Effector memory CD4-positive, alpha-beta T cell (primary cell): ENCODE measurements at places on chromosomes 11 and 22.

GRCh38 chr11:134069426-134070341 is 812 bp downstream of the JAM3 start:
- no peak for DNase-seq

- peak; percentile 80 for DNase-seq
Observed at GRCh38 chr22:50342651-50343540, at the start of gene PPP6R2. TSS of gene PPP6R2 (plus strand) at chr22:50343327. CDS start at chr22:50393909, 50,582 bp downstream.

DNA sequence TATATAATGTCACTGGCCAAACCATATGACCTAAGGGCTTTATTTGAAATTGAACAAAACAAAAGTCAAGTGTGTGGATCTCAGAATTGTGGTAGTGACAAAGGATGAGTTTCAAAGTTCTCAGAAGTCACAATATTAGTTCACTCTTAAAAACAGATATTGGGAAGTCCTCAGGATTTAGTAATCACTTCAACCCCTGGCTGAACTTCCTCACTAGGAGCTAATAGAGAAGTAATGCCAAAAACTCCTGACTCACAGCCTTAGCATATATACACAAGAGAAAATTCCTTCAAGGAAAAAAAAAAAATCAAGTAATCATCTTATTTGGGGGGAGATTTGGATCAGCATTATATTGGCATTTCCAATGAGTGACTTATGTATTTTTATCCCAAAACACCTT is 75.6 kb upstream of the APOA1 start:
- no peak for DNase-seq

DNA sequence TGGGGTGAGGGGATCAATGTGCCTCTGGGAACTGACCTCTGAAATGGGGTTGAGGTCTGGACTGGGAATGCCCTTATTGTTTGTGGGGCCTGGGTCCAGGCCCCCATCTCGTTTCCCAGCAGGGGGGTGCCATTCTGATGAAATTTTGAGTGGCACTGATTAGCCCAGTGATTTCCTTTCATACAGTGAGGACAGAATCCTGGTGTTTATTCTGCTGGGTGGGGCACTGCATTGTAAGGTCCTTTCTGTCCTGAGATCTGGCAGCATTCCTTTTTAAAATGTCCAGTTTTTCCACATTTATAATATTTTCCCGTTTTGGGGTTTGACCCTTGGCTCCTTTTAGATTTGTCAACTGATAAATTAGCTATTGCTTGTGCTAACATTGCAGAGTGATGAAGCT is 27.1 kb downstream of the OR10A6 start:
- DNase-seq, result no peak

DNA sequence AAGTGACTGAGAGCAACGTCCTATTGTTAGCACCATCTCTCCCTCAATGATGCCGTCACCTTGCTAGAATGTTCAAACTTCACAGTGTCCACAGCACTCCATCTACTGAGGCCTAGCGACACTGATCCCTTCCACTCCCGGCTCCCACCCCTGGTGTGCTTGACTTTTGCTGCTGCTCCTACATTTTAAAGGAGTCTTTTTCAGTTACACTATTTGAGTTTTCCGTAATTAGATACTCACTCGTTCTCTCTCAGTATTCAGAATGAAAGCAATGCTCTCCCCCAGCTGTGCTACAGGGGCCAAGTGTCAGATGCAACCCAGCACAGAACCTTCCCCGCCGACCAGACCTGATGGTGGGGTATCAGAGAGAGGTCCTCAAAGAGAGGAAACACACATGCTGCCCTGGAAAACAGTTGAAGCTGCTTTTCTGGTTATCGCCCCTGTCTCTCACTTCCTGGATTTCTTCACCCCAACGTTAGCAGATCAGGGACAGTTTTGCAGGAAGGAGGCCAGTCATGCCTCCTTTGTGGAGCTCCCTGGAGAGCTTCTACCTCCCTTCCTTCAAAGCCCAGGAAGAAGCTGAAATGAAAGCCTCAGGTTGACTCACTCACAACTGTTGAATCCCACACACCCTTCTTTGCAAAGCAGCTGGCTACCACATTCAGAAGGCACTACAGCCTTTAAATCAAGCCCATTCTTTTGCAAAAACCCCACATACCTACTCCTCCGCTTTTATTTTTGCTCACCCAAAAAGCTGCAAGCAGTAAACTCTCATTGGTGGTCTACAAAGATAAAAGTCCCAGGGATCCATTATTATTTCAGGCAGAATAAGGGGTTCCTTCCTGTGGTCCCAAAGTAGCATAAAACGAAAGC is 23.5 kb downstream of the LARGE1 start:
- no peak for DNase-seq

- peak; percentile 20 for DNase-seq
Observed at GRCh38 chr11:68798221-68798813, 43.4 kb downstream of the CPT1A start.

DNA sequence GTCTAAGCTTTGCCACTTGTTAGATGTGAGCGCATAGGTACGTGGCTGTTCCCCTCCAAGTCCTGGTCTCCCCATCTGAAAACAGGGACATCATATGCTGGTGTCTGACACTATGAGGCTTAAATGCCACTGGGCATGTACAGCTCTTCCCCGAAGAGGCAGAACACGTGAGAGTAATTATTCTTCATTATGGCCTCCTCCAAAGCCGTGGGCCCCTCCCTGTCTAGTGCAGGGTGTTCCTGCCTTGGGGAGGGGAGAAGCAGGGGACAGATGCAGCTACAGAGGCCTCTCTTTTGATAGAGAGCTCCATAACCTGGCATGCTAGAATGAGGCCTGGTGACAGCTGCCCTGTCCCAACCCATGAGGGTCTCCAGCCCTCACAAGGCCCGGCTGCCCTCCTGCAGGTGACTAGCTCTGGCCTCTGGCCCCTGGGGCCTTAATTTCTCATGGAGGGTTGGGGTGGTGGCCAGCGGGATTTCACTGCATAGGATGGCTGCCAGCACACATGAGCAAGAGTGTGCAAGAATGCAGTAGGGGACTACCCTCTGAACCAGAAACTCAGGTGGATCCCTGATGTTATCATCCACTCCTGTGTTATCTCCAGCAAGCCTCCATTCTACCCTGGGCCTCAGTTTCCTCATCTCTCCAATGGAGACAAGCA is 334.6 kb downstream of the MN1 start:
- DNase-seq, result no peak

DNA sequence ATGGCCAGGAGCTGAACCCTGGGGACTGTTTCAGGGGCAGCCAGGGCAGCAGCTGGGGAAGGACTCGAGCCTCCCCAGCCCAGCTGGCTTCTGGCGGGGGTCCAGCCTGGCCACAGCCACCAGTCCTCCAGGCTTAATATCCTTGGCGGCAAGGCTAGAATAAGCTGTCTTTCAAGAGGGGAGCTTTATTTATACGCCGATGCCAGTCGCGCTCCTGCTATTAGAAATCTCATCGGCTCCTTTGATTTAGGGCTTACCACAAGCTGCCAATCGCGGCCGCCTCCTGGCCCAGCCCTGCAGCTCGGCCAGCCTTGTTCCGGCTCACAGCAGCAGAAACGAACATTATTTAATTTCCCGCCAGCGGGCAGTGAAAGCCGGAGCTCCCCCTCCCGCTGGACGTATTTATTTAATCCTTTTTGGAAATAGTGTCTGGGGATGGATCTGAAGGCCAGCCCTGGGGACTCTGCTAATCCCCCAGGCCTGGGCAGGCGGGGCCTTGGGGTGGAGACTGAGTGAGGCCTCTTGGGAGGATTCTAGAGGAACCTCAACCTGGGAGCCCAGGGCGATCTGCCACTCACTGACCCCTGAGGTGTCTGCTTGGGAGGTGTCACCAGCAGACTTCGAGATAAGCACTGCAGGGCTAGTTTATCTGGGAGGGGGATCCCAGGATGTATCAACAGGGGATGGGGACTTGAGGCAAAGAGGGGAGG is 363.1 kb downstream of the MN1 start:
- no peak for DNase-seq

DNA sequence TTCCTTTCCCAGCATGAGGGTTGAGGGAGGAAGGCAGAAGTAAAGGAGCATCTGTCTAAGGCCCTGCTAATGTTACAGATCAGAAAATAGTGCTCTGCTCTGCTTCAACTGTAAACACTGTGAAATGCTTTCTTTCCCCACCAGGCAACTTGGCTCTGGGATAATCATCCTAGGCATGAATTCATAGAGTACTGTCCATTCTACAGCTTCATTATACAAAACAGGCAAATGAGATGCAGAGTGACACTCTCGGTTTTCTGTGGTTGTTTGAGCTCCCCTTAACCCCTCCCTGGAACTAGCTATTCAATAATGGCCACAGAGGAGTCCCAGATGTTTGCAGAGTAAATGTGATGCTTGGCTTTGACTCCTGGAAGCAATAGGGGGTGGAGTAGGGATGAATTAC is 184.3 kb upstream of the CTSC start:
- DNase-seq, result no peak

DNA sequence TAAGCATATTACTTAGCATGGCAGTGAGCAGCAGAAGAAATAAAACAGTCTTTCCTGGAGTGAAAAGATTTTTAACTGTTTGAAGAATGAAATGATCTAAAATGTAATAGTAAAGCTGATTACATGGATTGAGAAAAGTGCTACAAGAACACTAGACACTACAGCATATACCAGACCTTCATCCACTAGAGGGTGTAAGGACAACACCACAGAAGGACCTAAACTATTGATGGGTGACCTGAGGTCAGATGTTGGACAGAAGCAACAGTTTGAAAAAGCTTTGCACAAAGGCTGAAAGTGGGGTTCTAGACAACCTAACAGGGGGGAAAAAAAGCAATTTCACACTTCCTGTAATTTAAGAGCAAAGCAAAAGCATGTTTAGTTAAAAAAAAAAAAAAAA is 97.7 kb downstream of the RBFOX2 start:
- DNase-seq, result no peak

DNA sequence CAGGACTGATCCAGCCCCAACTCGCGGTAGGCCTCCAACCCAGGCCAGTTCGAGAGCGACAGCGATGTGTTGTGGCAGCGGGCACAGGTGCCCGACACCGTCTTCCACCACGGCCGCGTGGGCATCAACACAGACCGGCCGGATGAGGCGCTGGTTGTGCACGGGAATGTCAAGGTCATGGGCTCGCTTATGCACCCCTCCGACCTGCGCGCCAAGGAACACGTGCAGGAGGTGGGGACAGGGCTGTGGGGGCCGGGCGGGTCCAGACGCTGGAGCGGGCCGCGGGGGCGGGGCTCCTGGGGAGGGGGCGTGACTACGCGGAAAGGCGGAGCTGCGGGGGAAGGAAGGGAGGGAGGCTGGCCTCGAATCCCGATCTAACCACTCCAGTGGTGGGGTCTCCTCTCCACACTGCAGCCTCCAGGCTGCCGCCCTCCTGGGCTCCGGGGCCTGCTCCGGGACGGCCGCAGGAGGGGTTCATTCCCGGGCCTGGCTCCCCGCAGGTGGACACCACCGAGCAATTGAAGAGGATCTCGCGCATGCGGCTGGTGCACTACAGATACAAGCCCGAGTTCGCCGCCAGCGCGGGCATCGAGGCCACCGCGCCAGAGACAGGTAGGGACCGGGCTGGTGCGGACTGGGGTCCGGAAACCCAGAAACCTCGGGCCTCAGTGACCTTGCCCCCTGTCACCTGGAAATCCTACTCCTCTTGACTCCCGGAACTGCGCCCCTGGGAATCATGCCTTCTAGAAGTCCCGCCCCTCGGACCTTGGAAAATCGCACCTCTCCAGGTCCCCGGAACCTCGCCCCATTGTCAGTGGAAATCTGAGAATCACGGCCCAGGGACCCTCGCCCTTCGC is 14.9 kb downstream of the TMEM258 start:
- DNase-seq, result peak; percentile 71

- no peak for DNase-seq
Observed at GRCh38 chr22:23121424-23121823, 20.4 kb downstream of the RSPH14 start.

DNA sequence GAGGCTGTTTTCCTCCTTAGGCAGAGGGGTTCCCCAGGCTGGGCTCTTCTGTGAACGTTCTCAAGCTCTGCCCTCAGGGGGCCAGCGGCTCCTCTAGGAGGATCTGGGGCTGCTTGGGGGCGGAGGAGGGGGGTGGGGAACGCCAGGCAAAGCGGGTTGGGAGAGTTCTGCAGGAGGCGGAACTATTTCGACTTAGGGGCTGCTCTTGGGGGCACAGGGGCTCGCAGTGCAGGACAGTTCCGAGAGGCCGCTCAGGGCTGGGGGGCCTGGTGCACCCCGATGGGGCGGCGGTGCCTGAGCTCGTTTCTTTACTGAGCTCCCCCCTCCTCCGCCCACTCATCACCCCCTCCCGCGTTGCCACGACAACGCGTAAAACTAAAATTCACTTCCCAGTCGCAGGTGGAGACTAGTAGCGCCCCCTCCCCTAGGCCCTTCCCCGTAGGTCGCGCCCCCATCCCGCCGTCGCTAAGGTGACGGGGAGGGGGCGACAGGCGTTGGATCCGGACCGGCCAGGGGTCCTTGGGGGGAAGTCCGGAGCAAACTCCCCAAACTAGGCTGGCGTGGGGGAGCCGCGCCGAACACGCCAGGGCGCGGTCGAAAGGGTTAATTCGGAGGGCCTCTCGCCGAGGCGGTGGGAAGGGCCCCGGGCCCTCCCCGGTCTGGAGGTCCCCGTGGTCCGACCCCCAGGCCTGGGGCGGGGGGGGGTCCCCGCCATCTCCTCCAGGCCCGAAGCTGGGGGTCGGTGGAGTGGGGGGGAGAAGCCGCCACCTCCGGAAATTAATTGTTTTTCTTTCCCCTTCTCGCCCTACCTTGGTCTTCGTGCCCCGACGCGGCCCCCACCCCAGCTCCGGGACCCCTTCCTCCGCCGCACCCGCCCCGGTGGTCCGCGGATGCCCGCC is 857 bp downstream of the SHANK3 start:
- DNase-seq, result no peak

DNA sequence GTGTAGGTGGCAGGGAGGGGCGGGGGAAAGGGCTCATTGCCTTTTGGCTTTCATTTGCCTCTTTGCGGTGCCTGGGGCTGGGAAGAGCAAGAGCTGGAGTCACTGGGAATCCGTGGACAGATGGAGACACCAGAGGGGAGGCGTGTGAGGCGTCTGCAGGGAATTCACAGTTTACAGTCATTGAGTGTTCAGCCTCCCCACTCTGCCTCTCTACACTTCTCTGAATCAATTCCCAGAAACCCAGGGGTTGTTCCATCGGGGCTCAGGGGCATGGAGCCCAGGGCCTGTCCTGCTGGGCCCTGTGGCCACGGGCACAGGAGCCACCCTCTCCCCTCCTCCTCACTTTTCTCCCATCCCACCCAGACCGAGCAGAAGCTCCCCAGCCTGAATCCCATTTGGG is 160.5 kb upstream of the NAV2 start:
- no peak for DNase-seq
